Islet precursor cell (in vitro differentiated cells): ENCODE measurements at places on chromosomes 2 and 18.
A peak's percentile ranks its signal among the peaks of the same experiment; 100 is the strongest.

DNA sequence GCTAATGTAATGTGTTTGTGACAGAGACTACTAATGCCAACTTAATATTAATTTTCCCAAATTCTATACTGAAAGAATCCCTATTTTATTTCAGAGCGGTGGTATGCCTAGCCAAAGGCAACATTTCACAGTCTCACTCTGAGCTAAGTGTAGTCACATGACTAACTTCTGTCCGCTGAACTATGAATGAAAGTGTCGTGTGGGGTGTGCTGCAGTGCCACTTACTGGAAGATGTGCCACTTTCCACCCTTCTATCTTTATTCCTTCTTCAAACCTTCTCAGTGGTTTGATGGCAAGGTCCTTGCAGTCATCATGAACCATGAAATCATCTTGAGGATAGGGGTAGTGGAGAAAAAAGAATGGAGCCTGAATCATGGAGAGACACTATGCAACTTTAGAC is 47.3 kb upstream of the C1D start:
- no peak for DNase-seq

- DNase-seq = no peak
Observed at GRCh38 chr18:25314838-25315190, 37.2 kb downstream of the ZNF521 start.

GRCh38 chr2:147824620-147825019 is 20.2 kb upstream of the ACVR2A start:
- no peak for DNase-seq

DNA sequence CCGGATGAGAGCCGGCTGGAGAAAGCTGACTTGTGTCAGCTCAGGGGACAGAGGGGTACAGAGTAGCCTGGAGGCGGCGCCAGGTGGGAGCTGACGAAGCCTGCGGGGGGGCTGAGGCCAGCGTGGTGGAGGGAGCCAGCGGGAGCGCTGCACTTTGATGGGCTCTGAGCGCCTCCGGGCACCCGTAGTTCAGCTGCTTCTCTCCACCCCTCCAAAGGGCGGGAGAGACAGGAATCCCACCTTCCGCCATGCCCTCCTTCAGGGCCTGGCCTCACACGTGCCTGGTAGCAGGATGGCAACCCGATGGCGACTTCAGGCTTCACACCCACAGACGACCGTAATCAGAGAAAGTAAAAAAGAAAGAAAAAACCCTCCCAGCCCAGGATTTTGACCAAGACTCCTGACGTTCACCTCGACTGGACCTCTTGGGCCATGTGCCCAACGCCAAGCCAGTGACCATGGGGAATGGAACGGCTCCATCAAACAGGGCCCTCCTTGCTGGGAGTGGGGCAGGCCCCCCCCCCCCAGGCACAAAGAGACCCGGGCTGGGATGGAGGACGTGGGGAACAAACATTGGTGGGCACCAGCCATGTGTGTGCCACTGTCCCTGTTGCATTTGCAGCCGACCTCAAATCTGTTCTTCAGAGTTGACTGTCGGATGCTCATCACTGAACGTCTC is 60.7 kb upstream of the ASAP2 start:
- DNase-seq = no peak

DNA sequence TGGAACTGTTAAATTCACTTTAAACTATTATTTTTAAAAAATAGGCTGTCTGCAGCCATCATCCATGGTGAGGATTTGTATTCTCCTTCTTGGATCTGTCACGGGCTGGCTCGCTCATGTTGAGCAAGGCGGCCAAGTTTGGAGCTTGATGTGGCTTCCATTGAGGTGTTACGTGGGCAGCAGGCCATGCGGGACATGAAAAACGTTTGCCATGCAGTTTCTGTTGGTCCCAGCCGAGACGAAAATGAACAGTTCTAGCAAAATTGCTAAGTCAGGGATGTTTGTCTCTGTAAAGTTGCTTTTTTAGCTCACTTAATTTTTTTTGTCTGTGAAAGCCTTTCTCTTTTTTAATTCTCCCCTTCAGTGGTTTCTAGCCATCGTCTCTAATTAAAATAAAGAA is 70.2 kb upstream of the MGAT5 start:
- no peak for DNase-seq

DNA sequence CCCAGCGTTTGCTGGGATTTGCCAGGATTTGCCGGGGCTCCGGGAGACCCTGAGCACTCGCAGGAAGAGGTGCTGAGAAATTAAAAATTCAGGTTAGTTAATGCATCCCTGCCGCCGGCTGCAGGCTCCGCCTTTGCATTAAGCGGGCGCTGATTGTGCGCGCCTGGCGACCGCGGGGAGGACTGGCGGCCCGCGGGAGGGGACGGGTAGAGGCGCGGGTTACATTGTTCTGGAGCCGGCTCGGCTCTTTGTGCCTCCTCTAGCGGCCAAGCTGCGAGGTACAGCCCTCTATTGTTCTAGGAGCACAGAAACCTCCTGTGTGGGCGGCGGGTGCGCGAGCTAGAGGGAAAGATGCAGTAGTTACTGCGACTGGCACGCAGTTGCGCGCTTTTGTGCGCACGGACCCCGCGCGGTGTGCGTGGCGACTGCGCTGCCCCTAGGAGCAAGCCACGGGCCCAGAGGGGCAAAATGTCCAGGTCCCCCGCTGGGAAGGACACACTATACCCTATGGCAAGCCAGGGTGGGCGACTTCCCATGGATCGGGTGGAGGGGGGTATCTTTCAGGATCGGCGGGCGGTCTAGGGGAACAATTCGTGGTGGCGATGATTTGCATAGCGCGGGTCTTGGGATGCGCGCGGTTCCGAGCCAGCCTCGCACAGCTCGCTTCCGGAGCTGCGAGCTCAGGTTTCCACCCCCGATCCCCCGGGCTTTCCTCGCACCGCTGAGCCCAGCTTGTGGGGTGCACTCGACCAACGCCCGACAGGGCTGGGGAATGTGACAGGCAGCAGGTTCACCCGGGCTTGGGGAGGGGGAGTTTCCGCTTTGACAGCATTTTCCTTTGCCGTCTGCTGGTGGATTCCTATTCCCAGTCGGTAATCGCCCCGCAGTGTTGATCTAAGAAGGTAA is 2.8 kb downstream of the ONECUT2 start:
- DNase-seq = peak; percentile 93

- no peak for DNase-seq
Observed at GRCh38 chr2:241350878-241351639, 5.0 kb upstream of the FARP2 start.

DNA sequence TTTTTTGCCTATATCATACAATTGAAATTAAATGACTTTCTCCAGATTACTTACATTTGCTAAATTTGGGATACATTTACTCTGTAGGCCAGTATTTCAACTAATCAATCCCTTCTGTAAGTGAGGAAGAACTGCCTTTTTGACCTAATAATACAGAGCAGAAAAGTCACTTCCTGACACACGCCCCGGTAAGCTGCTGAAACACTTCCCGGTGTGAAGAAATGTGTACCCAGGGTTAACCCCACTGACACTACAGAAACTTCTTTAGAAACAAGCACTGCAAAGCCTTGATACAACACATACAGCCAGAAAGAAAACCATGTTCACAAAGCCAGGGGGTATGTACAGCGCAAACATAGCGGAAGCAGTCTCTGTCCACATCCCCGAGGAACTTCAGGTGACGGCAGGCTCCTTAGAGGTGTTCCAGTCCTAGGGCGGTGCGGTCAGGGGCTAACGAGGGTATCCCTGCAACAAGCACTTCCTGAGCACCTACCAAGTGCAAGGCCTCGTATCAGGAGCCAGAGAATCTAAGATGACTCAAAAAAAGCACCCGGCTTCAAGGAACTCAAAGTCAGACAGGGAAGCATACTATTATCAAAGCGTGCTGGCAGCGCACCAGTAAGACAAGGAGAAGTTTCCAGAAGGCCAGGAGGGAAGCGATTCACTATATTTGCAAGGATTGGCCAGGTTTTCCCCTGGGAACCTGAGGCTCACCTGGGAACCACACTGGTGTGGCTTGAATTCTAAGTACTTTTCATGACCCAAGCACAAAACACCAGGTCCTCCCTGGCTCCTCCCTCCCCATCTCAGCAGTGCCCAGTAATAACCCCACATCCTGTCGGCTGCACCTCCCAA is 46.6 kb downstream of the ZNF516 start:
- peak; percentile 35 for DNase-seq

DNA sequence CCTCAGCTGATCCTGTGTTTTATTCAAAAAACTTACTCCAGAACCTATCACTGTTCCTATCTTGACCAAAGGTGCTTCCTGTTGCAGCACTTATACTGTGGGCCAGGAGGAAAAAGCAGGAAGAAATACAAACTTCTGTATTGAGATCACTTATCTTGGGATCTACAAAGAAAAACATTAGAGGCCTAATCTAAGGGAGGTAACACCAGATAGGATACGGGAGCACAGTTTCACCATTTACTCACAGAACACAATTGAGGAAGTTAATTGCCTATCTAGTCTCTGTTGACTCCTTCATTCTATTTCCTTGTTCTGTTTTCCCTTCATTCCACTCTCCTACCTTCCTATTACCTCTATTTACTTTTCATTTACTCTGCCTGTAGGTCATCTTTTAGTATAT is 287.2 kb upstream of the LINC00305 start:
- DNase-seq = no peak

DNA sequence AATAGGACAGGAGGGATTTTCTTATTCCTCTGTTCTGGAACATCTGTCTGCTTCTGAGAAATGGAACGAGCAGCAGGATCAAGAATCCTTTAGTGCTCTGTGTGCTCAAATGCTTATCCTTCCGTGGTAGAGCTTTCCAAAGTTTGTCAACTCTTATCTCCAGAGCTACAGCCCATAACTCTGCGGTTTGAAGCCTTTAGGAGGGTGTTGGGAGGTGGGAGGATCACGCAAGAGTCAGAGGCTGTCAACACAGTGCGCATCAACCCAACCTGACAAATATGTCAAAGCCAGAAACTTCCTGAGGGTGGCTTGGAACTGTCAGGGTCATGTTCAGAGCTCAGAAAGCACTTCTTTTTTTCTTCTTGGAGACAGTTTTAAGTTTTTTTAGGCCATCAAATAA is 95.9 kb downstream of the CRIM1 start:
- DNase-seq = peak; percentile 60

GRCh38 chr2:14480906-14481305 is 151.6 kb upstream of the LRATD1 start:
- no peak for DNase-seq

GRCh38 chr2:141925511-141925910 is 205.3 kb downstream of the LRP1B start:
- DNase-seq = no peak

DNA sequence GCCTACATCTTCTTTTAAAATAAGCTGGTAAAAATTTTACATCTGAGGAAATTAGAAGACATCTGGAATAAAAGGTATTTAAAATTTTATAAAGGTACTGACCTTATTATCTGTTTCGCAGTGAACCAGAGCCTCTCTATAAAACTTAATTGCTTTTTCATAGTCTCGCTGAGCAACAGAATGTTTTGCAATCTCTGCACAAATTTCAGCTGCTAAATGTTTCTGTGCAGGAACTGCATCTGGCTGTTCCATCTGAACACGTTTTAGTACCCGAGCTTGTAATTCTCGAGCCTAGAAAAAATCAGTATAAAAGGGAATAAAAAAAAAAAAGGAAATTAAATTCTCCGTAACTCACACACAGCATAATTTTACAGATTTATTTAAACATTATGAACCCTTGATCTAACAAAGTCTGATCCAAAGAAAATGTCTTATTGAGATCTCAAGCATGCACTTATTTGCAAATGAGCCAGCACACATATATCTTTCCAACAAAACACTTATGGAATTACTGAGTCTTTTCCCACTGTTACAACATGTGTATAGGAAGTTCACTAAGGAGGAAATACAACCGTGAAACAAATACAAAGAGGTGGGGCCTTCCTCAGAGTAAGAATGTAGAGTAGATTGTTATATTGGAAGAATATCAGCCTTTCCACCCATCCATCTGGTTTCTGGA is 51.8 kb downstream of the TTC21B start:
- no peak for DNase-seq

DNA sequence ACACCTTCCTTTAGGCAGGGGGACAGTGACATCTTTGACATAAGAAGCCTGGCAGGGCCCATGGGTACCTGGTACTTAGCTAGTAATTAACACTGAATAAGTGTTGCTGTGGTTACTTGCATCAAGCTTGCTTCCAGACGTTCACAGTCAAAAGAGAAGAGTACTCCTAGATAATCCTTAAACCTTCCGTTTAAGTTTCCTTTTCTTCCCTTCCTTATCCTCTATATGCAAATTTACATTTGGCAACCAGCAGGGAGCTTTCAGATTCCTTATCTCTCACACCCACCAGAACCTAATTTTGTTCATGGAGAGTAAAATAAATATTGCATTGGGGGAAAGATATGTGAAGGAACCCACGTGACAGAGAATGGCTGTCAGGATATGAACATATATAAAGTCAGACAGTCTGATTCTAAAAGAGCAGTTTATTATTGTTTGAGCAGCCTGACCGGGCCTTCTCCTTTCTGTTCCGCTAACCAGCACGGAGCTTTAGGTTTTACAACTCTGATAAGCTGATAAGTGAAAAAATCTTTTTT is 7.8 kb upstream of the RAB31 start:
- peak; percentile 5 for DNase-seq

- DNase-seq = no peak
Observed at GRCh38 chr18:36303211-36303844, 5.8 kb downstream of the FHOD3 start.

DNA sequence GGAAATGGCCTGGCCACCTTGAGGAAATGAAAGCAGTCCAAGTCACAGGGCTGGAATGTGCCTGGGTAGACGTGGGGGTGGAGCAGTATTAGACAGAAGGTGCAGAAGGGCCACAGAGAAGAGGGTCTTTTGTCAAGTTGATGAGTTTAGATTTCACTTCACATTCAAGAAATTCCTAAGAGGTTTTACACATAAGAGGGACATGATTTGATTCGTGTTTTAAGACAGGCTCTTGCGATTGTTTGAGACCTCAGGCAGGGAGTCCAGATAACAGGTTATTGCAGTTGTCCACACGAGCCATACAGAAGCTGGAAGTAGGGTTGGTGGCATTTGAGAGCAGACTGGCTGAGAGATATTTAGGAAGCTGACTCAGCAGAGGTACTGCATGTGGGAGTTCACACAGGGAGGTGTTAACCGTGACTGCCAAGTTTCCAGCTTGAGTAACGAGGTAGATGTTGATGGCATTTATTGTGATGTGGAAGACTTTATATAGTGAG is 64.6 kb downstream of the NEB start:
- peak; percentile 80 for DNase-seq

- DNase-seq = peak; percentile 92
Observed at GRCh38 chr2:171271971-171272436, 111.3 kb upstream of the TLK1 start.

DNA sequence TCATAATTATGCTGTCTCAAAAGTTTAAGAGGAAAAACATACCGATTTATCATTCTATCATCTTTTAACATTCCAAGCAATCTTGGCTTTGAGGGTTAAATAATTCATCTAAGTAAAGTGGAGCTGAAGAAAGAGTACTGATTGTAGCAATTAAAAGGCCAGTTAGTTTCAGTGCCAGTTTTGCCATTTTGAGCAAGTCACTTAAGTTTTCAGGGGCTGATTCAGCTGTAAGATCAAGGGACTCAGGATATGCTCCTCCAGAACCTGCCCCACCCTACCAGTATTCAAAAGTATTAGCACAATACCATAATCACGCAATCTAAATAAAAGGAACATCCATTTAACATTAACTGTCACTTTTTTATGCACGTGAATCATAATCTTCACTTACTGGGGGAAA is 1.9 kb downstream of the SS18 start:
- DNase-seq = no peak

GRCh38 chr18:74225193-74225840 is 66.4 kb downstream of the CYB5A start:
- DNase-seq = peak; percentile 50

- no peak for DNase-seq
Observed at GRCh38 chr2:32068-32467, 14.2 kb downstream of the FAM110C start.

GRCh38 chr2:240387669-240388358 is 47.6 kb upstream of the GPC1 start:
- peak; percentile 83 for DNase-seq

GRCh38 chr2:64913357-64913869 is 75.8 kb upstream of the SLC1A4 start:
- DNase-seq = peak; percentile 79
